Activated CD4-positive, alpha-beta T cell treated with anti-CD3 and anti-CD28 coated beads, Interleukin-2, amount 10 ng/mL, durations not matched to agents 24 days and 14 days (primary cell): ENCODE measurements at places on chromosomes 5 and 9. TPM values are rescaled to one million over a fixed set of nuclear protein-coding genes. Genes with fewer than 3 reads are reported as not detected.

Gene LCN6
- not detected in 2 replicates for total RNA-seq

Gene FCHSD1
- 33.1 and 34.5 TPM in 2 replicates for total RNA-seq

Gene NUTM2G
- not detected in 2 replicates for total RNA-seq

Gene C1QTNF3
- 2.0 and 2.1 TPM in 2 replicates for total RNA-seq

Gene CCDC187
- not detected in 2 replicates for total RNA-seq

Gene BTNL8
- 0.21 TPM in 1 of 2 replicates, not detected in the other for total RNA-seq

Gene SUSD3
- 38.3 and 40.9 TPM in 2 replicates for total RNA-seq
